ENCODE measurements at places on chromosomes 5 and 9.

- DNase-seq, result no peak
Observed at GRCh38 chr5:166712447-166713185, 1578.8 kb upstream of the WWC1 start.

GRCh38 chr5:121313886-121314285 lies 537.8 kb upstream of the FTMT start:
- no peak for DNase-seq

DNA sequence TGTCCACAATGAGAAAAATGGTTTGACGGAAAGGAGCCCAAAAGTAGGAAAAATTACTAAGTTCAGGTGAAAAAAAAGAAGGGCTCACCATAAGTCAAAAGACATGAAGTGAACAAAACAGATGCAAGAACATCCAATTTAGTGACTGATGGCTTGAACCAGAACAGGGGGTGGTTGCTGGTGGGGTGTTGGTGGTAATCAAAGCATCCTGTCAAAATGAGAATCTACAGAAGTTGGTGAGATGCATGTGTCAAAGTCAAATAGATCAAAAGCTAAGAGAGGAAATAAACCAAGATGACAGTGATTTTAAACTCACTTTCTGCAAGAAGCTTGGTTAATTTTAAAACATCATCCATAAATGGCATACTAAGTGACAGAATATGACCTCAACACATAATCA lies 117.4 kb downstream of the MLLT3 start:
- no peak for DNase-seq

GRCh38 chr5:77946381-77947040 lies 170.4 kb upstream of the TBCA start:
- no peak for DNase-seq

- no peak for DNase-seq
Observed at GRCh38 chr9:1120500-1121165, 70.5 kb downstream of the DMRT2 start.

DNA sequence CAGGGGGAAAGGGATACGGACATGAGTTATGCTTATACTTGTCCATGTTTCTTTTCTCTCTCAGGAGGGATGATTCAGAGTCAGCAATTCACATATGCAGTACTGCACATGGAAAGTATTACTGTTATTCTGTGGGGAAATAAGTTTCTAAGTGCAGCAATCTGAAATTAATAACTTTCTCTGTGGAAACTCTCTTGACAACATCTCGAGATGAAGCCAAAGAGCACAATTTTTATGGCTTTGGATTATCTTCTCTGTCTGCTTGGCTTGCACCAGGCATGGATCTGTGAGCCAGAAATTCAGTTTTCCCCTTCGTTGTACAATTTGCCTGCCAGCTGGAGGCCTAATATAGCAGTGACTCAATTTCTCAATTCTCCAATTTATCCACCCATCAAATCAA lies 2.5 kb upstream of the NDFIP1 start:
- no peak for DNase-seq

DNA sequence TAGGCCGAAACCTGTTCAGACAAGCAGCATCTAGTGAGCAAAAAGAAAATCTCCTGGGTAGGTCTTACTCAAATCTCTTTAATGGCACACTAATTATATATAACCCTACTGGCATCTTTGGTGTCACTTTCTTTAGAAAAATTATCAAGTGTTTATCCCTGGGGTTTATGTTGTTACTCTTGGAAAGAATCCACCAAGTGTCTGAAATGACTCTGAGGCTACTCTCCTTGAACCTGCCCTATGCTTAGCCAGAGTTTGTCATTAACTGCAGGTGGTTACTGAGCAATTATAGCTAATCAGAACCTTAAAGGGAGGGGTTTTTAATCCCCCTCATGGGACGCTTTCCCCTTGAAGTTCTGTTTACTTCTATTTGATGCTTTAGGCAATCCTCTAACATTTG lies 381.9 kb downstream of the PLK2 start:
- no peak for DNase-seq

DNA sequence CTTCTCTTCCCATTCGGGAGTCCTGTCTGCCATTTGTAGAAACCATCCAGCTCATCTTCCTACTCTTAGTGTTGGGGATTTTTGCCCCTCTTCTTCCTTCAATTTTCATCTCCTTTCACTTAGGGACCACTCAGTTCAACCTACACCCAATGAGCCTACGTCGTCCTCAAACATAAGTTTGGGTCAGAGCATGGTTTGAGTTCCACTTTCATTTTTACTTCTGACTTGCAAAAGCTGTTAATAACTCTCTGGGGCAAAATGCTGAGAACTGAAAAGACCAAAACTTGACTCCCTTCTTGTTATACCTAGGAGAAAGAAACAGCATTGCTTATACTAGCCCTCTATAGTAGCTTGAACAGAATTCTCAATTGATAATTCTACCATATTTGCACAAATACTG lies 381.5 kb upstream of the MPDZ start:
- no peak for DNase-seq

- no peak for DNase-seq
Observed at GRCh38 chr5:57513785-57514184, 31.2 kb upstream of the ACTBL2 start.

- DNase-seq, result peak; percentile 11
Observed at GRCh38 chr5:11619339-11620024, 284.8 kb downstream of the CTNND2 start.

DNA sequence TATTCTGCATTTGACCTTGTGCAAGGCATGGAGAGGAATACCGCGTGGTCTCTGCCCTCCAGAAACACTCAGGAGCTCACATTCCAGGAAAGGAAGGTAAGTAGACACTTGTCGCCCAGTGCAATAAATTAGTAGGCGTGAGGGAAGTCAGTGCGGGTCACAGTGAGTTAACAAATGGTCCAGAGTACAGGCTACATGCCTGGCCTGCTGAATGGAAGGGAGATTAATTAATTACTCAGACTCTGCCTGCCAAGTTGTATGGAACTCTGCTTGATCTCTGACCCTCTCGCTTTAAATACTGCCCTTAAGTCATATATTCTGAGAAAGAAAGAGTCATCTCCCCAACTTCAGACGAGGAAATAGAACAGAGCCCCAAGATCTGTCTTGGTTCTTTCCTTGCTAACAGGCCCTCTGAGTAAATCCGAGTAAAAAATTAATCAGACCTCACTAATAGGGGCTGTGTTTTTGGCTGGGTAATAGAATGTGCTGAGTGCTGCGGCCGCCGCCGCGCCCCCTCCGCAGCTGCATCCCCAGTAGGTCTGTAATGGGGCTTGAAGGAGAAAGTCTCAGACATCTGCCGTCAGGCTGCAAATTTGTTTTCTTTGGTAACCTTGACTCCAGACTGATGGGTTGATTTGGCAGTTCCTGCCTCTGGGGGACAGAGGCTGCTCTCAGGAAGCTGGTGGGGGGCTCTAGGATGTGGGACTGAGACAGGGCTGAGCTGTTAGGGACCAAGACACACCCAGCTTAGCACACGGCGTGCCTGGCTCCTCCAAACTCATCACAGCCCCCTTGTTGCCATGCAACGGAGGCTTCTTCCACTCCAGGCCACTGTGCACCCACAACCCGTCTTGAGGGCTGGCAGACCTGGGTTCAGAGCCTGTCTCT lies 144.4 kb downstream of the NSG2 start:
- no peak for DNase-seq

GRCh38 chr9:125433461-125434011 lies 171.9 kb downstream of the GAPVD1 start:
- DNase-seq, result no peak

DNA sequence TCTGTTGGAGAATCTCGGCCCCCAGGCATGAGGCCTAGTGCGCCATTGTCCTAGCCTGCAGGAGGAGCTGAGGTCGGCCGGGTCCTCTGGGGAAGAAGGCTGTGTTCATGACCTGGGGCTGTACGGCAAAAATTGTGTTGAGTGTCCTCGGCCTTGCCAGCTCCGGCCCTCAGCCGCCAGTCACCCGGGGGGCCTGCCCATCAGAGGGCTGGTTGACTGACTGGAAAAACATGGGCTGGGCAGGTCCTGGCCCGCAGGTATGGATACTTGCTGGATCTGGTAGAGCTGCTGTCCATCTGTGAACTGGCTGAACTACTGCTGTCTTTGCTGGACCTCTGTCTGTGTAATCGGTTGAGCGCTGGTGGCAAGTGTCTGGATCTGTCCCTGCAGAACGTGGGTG lies 136.7 kb upstream of the GAS1 start:
- no peak for DNase-seq

DNA sequence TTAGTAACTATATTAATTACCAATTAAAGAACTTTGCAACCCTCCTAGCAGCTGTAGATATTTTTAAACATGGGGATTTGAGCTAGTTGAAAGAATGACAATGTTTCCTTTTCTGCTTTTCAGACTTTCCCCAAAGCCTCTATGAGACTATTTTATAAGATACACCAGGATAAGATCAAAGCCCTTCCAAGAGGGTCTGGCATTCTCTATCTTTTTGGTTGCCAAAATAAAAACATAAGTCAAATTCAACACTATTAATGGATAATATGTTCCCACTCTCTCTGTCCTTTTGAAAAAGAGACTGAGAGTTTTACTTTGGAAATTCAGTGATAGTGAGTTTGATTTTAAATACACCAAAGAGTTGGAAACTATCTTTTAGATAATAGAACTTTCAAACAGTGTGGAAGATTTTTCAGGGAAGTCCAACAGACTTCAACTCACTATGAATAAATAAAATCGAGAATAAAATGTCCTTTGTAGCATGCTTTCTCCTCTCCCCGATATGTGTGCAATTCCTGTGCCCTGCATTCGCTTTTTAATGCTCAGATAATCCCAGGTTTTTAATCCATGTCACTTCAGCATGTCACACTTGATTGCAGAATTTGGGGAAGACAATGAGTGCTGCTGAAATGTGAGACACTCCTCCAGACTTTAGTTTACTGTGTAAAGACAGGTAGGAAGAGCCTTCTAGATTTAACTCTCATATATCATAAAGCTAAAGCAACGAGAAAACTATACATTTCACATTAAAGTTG lies 1095.7 kb upstream of the DMAC1 start:
- no peak for DNase-seq

DNA sequence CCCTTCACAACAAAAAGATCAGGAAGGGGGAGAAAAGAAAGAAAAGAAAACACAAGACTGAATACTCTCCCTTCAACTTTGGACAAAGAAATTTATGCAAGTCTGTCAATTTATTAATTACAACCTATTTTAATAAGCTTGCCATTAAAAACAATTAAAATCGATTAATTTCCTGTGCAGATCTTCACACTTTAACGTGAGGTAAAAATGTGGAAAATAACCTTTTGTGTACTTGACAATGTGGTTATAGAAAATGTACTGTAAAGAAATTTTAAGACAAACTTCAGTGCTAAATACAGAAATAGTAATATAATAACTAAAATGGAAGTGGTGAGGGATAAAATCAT lies 2.7 kb upstream of the MLLT3 start:
- DNase-seq, result no peak

DNA sequence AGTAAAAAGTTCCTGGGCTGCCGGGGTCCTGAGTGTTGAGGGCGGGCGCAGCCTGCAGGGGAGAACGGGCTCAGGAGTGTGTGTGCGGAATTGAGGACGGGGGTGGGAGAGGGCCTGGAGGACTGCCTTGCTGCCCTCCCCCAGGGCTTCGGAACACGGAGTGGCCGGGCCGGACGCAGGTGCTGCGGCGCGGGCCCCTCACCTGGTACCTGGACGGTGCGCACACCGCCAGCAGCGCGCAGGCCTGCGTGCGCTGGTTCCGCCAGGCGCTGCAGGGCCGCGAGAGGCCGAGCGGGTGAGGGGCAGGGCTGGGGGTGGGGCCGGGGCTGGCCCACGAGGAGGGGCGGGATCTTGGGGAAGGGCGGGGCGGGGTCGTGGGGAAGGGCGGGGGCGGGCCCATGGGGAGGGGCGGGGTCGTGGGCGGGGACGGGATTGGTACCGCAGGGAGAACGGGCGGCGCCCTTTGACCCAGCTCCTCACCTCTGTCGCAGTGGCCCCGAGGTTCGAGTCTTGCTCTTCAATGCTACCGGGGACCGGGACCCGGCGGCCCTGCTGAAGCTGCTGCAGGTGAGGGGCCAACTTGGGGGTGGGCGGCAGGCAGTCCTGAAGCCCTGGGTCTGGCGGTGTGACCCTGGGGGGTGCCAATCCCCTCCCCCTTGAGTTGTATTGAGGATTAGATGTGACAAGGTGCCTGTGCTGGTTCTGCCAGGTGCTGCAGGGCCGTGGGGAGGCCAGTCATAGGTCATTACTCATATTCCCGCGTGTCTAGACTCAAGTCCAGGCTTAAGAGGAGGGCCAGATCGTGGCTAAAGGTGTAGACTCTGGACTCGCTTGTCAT lies 7.1 kb downstream of the FPGS start:
- DNase-seq, result no peak

GRCh38 chr5:148290271-148291195 lies 21.7 kb upstream of the SPINK7 start:
- peak; percentile 64 for DNase-seq

GRCh38 chr5:158852622-158853021 lies 247.1 kb downstream of the EBF1 start:
- DNase-seq, result no peak

DNA sequence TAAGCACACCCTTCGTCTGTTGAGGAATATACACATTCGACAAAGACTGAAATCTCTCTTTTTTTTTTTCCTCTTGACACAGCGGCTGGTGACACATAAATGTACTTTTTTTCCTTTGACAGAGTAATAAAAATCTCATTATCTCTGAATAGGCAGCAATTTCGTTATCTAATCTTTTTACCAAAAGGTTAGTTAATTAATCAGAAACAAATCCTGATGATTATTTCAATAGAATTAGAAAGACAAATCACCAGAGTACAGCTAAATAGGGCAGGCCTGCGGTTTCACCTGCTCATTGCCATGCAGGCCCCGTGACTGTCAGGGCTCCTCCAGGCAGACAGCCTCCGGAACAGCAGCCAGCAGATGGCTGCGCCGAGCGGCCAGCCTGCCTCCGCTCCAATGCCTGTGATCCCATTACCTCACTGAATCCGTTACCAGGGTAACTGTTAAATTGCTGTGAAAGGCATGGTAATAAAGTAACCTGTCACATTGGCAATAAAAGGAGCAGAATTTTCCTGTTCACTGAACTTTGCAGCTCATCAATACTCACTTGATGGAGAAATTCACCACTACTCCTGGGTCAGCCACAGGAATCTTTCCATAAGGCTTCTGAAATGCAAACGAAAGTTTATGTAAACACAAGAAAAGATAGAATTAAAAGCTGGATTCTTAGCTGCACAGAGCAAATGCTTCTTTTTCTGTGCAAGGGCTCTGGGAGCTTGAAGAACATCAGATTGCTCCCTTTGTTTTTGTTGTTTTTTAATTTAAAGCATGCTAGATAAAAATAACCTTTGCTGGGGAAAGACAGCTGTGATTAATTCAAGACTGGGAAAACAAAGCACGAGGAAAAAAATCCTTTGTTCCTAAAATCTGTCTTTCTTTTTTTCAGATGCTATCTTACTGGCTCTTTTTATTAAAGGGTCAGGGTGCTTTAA lies 666.4 kb upstream of the ZNF608 start:
- no peak for DNase-seq

- DNase-seq, result peak; percentile 58
Observed at GRCh38 chr5:111781200-111781599, 24.2 kb upstream of the NREP start.

DNA sequence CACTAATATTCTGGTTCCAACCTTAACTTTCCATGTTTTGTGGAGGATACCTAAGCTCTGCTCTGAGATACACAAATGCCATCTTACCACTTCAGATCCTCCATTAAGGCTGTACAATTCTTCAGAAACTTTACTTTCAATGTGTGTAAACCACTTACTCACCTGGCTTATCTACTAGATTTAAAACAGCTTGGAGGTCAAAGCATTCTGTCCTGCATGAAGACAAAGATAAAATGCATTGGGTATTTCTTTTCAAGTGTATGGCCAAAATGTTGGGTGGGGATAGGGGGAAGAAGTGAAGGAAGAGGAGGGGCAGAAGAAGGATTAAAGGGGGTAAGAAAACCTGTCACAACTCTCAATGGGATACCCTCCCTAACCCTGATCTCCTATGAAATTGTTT lies 939 bp downstream of the GOLGA1 start:
- DNase-seq, result no peak

Measured in Kasumi-1 (cell line).